ENCODE measurements at places on chromosomes 6 and 20.

GRCh38 chr6:136550045-136550329, 235 bp downstream of the MAP7 start:
- no peak for DNase-seq

DNA sequence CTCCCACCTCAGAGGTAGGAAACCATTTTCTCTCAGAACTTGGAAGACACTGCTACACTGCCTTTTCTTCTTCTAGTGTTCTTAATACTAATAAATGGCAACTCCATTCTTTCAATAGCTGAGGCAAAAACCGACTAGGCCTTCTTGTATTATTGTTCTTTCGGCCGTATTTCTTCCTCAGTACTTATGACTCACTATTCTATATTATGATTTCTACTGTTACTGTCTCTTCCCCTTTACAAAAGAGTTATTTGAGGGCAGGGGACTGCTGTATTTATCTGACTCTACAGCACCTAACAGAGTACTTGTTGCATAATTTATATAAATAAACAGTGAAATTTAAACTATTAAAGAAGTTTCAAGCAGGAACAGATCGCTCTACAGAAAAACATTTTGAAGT, 3.1 kb downstream of the DNAAF9 start:
- DNase-seq: no peak

GRCh38 chr20:16228722-16229121, 344.5 kb downstream of the KIF16B start:
- no peak for DNase-seq

DNA sequence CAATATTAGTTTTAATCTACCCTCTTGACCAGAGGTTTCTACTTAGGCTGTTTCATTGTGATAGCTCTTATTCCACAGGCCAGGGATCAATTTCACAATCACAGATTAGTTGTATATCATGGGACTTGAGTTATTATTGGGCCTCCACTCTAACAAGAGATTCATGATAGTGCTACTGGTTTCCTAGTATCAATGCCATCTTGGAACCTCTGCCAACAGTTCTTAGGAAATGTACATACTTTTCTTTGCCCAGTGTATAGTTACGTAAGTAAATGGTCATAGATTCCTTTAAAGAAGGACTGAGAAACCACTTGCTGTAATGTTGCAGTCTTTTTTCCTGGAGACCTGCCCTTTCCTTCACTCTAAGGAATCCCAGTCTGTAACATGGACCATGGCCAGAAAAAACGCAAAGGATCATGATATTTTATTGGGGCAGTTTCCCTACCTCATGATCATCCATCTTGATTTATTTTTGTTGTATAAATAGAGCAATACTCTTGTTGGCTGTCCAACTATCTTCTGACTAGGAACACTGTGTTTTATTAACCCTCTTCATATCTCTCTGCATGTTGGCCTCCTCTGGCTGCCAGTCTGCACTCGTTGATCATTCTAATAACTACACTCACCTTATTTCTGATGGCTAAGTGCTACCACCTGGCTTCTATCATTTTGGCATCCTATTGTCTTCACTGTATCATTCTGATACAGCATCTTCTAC, 38.0 kb upstream of the VGLL2 start:
- no peak for DNase-seq

- DNase-seq: no peak
Observed at GRCh38 chr6:163338671-163339405, 75.7 kb upstream of the QKI start.

DNA sequence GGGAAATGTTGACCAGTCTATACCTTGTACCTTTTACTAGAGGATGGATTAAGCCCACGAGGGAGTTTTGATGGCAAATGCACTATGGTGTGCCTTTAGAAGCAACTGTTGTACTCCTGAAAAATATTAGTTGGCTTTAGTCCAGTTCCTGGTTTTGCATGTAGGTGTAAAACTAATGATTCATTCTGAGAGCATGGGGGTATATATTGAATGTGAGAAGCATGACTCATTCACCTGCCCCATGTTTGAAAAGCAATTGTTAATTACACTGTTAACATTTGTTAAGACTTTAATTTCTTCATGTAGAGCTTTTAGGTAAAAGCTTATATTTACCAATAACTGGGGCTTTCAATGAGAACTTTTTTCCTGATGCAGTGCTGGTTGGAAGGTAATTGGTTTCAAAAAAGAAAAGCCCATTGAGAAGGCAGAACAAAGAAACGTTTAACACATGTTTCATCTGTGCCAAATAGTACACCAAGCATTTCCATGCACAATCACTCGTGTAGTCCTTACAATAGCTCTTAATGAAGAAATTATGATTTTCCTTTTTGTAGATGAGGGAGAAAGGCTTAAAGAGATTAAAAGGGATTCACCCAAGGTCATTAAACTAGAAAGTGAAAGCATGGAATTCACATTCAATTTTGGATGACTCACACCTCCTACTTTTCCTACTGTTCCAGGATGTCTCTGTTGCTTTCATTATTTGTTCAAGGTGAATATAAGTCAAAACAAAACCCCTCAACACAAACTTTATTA, 134.1 kb downstream of the CCDC170 start:
- no peak for DNase-seq

DNA sequence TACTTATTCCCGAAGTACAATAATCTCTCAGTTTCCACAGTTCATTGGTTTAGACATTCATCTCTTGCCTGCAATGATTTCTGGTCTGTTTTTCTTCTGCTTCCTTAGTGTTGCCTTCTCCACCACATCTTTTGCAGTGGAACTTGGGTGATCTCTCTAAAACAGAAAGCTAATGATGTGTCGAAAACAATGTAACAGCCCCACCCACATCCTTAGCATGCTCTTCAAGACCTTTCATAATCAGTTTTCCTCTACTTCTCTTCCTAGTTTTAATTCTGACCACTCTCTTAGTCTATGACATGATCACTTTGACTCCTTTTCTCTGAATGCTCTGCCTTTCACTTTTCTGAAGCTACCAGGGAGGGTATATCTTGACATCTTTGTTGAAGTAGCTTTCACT, 1007.9 kb upstream of the CITED2 start:
- no peak for DNase-seq

- no peak for DNase-seq
Observed at GRCh38 chr6:70286905-70287304, 16.0 kb downstream of the COL9A1 start.

DNA sequence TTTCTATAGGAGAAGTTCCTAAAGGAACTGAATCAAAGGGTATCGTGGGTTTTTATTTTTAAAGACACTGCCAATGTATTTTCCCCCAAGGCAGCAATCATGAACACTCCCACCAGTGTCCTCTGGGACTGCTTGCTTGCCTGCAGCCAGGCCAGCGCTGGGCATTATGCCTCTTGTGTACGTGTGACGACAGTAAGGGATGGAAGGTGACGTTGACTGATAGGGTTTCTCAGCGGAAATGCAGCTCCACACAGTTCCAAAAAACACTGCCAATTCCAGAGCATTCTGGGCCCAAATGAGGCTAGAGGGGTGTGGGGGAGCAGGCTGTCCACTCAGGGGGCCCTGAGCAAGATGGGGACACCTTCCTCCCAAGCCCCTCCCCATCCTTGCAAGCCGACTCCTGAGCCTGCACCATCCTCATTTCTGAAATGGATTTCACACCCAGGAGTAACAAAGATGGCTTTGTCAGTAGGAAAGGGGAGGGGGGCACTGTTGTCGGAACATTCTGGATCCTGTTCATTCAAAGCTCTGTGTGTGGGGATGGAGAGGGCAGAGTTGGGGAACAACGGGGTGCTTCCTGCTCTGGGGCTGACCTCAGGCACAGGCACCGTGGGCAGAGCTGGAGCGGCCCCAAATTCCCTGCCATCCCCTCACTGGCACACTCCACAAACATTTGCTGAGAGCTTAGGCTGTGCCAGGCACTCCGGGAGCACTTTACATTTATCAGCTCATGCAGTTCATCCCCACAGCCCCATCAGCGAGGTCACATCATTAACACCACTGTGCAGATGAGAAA, 20.0 kb downstream of the PREX1 start:
- DNase-seq: no peak

- DNase-seq: no peak
Observed at GRCh38 chr6:43454696-43455530, 435 bp downstream of the DLK2 start.

GRCh38 chr20:33914919-33915318, 78.8 kb upstream of the RALY start:
- no peak for DNase-seq

DNA sequence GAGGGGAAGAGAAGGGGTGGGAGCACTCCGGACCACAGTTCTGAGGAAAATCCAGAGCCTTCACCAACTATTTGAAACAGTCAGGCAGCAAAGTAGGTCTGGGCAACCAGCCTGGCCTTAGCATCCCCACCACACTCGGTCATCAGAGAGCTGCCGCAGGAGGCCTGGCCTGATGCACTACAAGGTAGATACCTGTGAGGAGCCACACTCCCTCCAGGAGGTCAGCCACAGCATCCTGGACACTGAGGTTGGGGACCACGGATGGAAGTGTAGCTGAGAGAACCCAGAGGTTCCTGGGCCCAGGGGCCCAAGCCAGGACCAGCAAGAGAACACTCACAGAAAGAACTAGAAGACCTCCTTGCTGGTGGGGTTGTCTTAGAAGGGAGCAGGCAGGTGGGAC, 194.8 kb upstream of the PROKR2 start:
- no peak for DNase-seq

- no peak for DNase-seq
Observed at GRCh38 chr6:46901882-46902314, 19.8 kb downstream of the ADGRF5 start.

DNA sequence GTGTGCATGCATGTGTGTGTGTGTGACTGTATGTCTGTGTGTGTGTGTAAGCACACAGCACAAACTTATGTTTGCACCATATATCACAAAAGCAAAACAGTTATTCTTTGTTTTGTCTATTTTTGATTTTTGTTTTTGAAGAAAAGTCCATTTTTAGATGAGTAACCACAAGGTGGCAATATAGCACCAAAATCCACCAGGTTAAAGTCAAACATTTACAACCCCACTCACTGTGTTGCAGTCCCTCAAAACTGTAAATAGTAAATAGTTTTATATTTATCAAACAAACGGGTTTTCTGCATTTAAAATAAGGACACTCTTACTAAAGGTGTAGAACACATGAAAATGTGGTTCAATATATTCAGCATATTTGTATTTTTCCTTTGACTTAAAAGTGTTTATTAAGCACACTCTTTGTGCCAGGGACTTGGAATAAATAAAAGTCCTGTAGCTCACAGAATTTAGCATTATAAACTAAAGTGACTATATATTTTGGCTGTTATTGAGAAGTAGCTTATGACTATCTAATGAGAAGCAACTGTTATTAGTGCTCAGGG, 118.5 kb downstream of the GFRAL start:
- no peak for DNase-seq

- DNase-seq: no peak
Observed at GRCh38 chr20:61762167-61762710, 303.4 kb downstream of the TAF4 start.

DNA sequence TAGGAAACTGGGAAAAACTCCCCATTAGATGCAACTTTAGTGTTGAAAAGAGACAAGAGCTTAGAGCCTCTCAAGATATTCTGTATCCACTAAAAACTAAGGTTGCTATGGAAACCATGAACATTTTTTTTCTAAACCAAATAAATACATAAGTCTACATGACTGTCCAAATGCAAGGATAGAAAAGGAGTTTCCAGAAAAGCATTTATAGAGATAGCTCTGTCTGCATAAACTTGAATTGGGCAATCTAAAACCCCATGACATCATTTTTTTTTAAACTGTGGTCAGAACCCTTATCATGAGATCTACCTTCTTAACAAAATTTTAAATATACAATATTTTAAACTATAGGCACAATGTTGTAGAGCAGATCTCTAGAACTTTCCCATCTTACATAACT, 36.4 kb upstream of the FAM83B start:
- no peak for DNase-seq

GRCh38 chr20:56808117-56808725, 179.1 kb downstream of the TFAP2C start:
- no peak for DNase-seq

DNA sequence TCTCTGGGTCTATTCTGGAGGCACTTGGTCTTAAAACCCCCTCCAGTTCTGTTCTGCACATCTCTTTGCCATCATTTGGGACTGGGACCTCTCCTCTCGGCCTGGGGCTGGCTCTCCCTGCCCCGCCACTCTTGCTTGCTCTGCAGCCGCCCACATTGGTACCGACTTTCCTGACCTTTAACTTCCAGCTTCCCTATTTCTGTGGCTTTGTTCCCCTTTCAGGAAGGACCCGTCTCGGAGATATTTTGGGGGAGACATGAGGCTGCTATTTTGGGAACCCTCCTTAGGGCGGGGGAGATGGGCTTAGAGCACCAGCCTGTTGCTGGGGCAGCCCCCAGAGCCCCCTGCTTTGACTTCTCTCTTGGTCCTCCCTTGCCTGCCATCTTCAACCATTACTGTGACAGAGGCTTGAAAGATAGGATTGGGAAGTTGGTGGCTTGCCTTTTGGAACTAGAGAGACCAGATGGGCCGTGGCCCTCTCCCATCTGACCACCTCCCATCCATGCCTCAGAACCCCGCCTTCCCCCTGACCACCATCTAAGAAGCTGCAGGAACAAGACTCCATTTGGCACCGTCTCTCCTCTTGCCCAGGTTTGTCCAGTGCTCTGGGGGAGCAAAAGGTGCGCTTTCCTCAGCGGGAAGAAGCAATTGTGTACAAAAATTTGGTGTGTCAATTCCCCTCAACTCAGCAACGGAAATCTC, 914 bp downstream of the TREM2 start:
- no peak for DNase-seq

GRCh38 chr6:151179321-151179720, 60.4 kb upstream of the AKAP12 start:
- DNase-seq: no peak

DNA sequence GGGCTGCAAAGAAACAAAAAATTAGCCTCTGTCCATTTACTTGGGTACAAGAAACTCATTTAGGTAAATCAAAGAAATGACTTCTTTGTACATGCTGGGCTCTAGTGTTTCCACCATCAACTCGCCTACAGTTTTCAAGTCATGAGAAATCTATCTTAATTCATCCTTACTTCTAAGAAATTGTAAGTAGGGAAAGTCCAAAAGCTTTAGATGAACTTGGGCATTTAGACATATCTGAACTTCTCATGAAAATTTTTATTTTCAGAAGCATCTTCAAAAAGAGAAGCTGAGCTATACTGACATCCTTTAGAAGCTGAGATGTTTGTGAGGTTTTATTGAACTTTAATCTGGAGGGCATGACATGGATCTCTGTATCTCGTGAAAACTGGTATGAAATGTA, 117.3 kb downstream of the MYB start:
- DNase-seq: no peak

- no peak for DNase-seq
Observed at GRCh38 chr6:115270953-115271352, 789.7 kb downstream of the FRK start.

Data from cortex of kidney (tissue), 1 donor.